EH (cell line): ENCODE measurements at places on chromosomes 12 and 14.

DNA sequence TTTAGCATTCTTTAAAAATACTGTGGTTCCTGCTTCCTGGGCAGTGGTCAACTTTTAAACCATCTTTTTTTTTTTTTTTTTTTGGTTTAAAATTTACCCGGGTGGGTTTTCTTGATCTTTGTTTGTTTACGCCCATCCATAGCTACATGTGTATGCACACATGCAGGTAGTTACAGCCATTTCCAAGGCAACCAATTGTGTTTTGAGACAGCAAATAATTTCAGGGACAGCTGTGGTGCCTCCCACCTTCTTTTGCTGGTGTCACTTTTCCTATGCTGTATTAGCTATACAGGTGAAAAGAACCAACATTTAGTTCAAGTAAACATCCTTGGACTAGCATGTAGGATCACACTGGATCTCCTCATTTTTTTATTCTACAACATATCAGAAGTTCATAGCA lies 52.0 kb upstream of the PSMA6 start:
- DNase-seq: no peak

GRCh38 chr14:96051231-96051630 lies 12.1 kb downstream of the C14orf132 start:
- no peak for DNase-seq

- peak; percentile 71 for DNase-seq
Measured at GRCh38 chr12:120352117-120352516, 16.8 kb downstream of the MSI1 start.

DNA sequence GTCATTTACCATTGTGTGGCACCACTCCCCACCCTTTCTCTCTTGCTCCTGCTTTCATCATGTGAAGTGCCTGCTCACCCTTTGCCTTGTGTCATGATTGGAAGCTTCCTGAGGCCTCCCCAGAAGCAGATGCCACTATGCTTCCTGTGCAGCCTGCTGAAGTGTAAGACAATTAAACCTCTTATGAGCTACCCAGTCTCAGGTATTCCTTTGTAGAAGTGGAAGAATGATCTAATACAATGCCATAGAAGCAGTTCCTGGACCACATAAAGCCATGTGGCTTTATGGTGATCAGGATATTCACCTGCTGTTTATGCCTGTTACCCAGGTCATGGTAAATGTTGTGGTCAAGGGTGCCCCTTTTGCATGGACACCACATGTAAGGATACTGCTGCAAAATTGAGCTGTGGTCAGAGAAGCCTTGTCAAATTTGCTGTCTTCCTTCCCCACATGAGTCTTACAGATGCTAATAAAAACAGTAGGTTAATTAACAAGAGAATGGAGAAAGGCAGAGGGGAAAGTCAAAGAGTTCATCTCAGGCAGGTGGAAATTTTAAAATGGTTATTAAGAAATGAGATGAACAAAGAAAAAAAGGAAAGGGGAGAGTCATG lies 112.8 kb upstream of the IFNG-AS1 start:
- no peak for DNase-seq

- no peak for DNase-seq
Measured at GRCh38 chr12:31491241-31491794, 99.6 kb downstream of the DENND5B start.

DNA sequence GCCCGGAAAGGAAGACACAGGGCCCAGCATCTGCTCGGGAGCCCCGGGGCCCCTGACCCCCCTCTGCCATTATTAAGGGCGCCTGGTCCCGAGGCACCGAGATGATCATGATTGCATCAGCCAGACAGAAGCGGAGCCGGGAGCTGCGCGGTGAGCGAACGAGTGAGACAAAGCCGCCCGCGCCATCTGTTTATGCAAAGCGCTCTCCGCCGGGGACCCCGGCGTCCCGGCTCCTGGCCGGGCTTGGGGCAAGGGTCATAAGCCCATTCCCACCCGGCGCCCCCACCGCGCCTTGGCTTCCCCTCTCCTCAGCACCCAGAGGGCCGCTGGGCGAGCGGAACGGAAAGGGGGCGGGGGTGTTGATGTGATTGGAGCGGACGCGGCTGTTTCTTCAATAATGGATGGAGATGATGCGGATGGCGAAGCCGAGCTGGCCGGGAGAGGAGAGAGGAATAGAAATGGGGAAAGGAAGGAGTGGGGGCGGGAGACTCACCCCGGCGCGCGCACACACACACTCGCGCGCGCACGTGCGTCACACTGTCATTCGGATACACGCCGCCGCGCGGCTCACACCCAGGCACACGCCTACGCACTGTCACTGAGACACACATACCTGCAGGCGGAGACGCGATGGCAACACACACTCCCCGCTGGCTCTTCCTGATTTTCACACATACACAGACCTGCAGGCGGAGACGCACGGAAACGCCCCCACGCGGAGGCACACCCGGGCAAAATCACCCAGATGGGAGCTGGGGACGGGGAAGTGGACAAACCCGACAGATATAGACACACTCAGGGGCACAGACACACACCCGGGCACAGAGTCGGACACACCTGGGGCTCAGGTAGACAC lies 10.7 kb downstream of the STAC3 start:
- peak; percentile 77 for DNase-seq

DNA sequence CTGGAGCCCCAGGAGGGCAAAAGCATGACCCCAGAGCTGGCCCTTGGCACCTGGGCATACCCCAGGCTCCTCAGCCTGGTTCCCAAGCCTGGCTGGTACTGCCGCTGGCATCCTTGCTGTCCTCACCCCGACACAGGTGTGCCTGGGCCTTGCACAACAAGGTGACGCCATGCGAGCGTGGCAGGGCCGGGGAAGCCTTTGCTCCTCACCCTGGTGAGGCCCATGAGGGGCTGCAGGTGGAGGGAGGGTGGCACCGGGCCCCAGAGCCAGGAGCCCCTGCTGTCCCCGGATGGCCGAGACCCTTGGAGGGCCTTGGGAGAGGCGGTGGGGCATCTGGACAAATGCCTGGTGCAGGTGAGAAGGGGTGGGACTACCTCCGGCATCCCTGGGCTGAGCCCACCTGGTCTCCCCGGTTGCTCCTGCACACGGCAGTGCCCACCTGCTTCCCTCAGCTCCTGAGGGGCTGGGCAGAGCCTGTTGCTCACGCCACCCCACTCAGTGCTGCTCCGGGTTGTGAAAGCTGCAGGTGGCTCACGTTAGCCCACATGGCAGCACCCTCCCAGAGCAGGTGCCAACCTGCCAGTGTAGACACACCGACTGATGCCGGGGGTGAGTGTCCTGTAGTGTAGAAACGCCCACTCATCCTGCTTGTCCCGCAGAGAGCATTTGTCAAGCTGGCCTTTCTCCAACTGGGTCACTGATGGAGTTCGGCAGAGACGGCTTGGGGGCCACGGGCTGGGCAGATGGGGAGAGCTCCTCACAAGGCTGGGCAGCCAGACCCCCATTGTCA lies 24.6 kb upstream of the KIF26A start:
- no peak for DNase-seq

DNA sequence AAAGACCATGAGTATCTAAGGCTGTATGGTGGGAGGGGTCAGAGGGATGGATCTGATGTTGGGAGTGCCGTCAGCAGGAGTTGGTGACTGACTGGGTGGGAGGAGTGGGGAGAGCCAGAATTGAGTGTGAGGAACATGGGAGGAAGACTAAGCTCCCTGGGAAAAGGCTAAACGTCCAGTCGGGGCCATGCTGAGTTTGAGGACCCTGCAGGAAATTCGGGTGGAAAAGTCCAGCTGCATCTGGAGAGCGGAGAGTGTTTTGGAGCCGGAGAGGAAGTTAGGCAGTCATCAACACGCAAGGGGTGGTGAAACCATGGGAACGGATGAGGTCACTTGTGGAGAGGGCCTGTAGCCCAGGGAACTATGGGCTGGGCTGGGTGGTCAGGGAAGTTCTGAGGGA lies 60.9 kb downstream of the ELK3 start:
- DNase-seq: no peak

GRCh38 chr12:106345746-106346145 lies 11.8 kb upstream of the POLR3B start:
- peak; percentile 65 for DNase-seq

- DNase-seq: no peak
Measured at GRCh38 chr12:51820526-51821439, 27.7 kb downstream of the FIGNL2 start.

DNA sequence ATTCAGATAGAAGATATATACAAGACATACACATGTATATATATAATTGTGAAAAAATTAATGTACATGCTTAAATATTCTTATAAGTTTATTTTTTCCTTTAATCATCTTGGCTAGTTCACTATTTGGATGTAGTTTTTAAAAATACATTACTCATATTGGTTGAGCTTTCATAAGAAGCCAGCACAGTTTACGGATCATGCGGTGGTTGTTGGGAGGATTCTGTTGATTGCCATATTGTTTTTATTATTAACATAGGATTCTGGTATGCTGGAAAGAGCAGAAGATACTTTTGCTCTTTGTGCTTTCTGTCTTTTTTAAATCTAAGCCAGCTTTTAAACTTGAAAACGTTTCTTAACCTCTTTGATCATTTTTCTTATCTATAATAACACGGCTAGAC lies 163.4 kb downstream of the OTOGL start:
- DNase-seq: peak; percentile 24
